Neural progenitor cell (in vitro differentiated cells): ENCODE measurements at places on chromosomes 7 and 10. TPM values are rescaled to one million over a fixed set of nuclear protein-coding genes. Genes with fewer than 3 reads are reported as not detected.

DNA sequence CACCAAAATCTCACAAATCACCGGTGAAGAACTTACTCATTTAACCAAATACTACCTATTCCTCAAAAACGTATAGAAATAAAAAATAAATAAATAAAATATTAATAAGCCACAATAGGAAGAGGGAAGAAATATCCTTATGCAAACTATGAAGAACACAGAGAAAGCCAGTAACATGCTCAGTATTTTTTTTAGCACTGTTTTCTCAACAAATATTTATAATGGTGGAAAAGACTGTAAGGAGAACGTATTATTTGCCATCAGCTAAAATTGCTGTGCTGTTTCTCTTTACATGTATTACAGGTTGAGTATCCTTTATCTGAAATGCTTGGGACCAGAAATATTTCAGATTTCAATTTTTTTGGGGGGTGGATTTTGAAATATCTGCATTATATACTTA lies 21.0 kb downstream of the KIAA1217 start:
- no peak overlapping the region for H3K27ac ChIP-seq
- H3K4me3 ChIP-seq: no peak overlapping the region
- DNase-seq: no peak
- H3K4me1 ChIP-seq: peaks cover 4% of the 10 kb centered on the region
- no peaks in the 10 kb centered on the region for H3K27me3 ChIP-seq

DNA sequence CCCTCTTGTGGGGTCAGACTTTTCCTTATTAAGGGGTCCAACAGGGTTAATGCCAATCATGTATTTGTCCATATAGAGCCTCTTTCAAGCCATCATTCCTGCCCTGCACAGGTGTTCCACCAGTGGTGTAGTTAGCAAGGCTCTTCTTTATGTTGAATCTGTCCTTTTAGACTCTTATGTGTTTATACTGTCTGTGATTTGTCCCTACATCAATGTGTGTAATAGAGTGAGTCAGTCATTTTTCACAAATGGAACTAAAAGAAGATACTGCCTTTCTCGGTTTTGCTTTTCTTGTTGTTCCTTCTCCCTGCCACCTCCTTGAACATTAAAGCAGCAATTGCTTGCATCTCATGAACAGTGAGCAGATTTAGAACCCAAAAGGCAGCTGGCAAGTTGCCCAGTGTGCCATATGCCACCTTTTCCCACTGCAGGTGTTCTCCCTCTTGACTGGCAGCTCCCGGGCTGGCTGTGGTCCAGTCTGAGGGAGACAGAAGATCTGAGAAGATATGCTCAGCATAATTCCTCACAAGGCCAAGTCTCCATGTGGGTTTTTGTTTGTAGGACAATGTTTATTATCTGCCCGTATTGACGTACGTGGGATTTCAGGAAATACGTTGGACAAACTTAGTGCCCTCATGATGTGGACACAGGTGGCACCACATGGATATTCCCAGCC lies 154.1 kb downstream of the LHFPL3 start:
- no peaks in the 10 kb centered on the region for H3K36me3 ChIP-seq
- H3K27me3 ChIP-seq: no peaks in the 10 kb centered on the region
- no peaks in the 10 kb centered on the region for H3K4me1 ChIP-seq
- DNase-seq: no peak
- H3K4me3 ChIP-seq: no peak overlapping the region

DNA sequence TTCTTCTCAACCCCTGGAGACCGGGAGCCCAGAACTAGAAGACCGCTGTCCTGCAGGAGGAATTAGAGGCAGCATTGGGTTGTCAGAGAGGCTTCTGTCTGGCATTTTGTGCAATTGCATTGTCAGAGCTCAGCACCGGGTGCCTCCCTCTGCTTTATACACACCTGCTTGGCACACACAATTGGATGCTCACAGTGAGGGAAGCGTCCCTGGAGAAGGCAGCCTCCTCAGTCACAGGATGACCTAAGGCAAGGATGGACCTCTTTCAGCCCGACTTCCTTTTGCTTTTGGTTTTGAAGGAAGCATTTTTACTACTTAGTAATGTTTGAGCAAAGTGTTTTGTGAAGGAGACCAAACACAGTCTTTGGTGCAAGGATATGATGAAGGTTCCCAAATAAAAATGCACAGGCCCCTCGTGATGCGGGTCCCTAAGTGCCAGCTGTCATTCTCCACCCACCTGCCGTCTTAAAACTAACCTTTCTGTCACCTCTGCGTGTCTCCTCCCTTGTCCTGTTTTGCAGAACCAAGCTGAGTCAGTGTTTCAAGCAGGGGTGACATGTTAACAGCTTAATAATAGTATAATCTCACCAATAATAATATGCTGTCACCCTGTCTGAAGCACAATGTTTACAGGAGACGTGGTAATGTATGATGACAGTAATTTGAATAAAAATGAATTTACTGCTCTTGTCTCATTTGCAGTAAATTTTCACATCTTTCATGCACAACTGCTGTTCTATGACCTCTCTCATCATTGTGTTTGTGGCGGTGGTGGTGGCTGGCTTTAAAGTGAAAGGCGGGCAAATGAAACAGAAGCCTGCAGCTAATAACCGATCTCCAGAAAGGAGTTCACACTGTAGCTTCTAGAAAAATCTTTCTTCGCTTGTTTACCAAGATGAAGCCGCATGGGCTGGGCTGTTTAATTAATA lies 430.2 kb upstream of the MKI67 start:
- no peak overlapping the region for H3K4me3 ChIP-seq
- no peak overlapping the region for H3K27ac ChIP-seq
- no peaks in the 10 kb centered on the region for H3K36me3 ChIP-seq

HACD1 gene
- 1.9 and 3.1 TPM in 2 replicates for total RNA-seq
